ENCODE measurements at places on chromosomes 11 and 22. TPM values are rescaled to one million over a fixed set of nuclear protein-coding genes. Genes with fewer than 3 reads are reported as not detected.

Gene HMGXB4
- 32.3 TPM for total RNA-seq

Gene TIMP3
- total RNA-seq = 31.6 TPM

Gene BBOX1
- not detected for total RNA-seq

Gene OVCH2
- total RNA-seq = not detected

Gene TMPRSS5
- under 0.01 TPM for total RNA-seq

Gene TRIM66
- 7.5 TPM for total RNA-seq

Gene KRTAP5-6
- not detected for total RNA-seq

Gene CCDC188
- 2.3 TPM for total RNA-seq

Gene KMT5B
- 35.2 TPM for total RNA-seq

Gene CCDC157
- total RNA-seq = 2.5 TPM

Gene SLC17A6
- total RNA-seq = not detected

Gene NAALAD2
- 5.6 TPM for total RNA-seq

Gene PRR33
- total RNA-seq = not detected

Gene IL18
- total RNA-seq = 2.3 TPM

Gene MS4A7
- not detected for total RNA-seq

Gene NXPE2
- under 0.01 TPM for total RNA-seq

Gene ANKK1
- under 0.01 TPM for total RNA-seq

Gene PANX2
- total RNA-seq = 0.66 TPM

Gene OR51E2
- total RNA-seq = 0.11 TPM

Gene TYR
- not detected for total RNA-seq

Gene ST13
- total RNA-seq = 321 TPM

Gene TRIM44
- 26.1 TPM for total RNA-seq

Gene C22orf42
- total RNA-seq = not detected

Gene SELENOH
- total RNA-seq = 131 TPM
